ENCODE measurements at places on chromosomes 2 and 18. TPM values are rescaled to one million over a fixed set of nuclear protein-coding genes. Genes with fewer than 3 reads are reported as not detected.

NYAP2 gene
- 0.01 TPM for polyA plus RNA-seq

SERPINB10 gene
- polyA plus RNA-seq = not detected

AGPS gene
- 54.7 TPM for polyA plus RNA-seq

KIF5C gene
- polyA plus RNA-seq = 0.28 TPM

DNA sequence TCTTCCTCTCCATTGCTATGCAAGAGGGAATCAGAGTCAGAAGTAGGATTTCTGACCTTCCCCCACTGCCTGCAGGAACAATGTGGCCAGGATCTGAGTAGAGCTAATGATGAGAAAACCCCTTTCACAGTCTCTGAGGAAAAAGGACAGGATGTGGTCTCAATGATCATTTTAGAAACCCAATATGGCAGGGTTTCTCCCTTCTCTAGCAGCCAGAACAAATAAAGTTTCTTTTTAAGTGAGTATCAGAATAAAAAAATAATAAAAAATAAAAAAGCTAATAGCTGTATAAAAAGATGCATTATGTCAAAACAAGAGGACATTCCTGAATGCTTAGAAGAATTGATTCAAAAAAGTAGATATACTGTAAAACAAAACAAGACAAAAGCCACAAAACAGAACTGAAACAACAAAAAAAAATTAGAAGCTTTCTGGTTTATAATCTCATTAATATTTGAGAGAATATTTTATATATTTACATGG is 1124.9 kb upstream of the ZEB2 start:
- DNase-seq = no peak

GRCh38 chr18:3793545-3793944 is 343.6 kb downstream of the TGIF1 start:
- DNase-seq = no peak

- no peak for DNase-seq
Measured at GRCh38 chr2:44906972-44907371, 34.5 kb upstream of the SIX3 start.

- DNase-seq = no peak
Measured at GRCh38 chr2:3008561-3008960, 369.1 kb downstream of the EIPR1 start.
